Heart left ventricle (tissue), 16 donors: ENCODE measurements at places on chromosomes 7 and 10. TPM values are rescaled to one million over a fixed set of nuclear protein-coding genes. Genes with fewer than 3 reads are reported as not detected.

Gene WEE2
- not detected for total RNA-seq

- peak within 1 kb of the TSS; percentile 85 for H3K4me3 ChIP-seq
- DNase-seq, result peak; percentile 67
- H3K27me3 ChIP-seq, result no peaks in the 10 kb centered on the region
- H3K27ac ChIP-seq, result peak within 1 kb of the TSS; percentile 78
- peaks cover 6% of the 10 kb centered on the region for H3K4me1 ChIP-seq
Observed at GRCh38 chr7:139035586-139036353, at the start of gene ZC3HAV1L. TSS of gene ZC3HAV1L (minus strand) at chr7:139036042. CDS start at chr7:139036017, 25 bp downstream.

GRCh38 chr10:48480397-48481374 lies 124.2 kb downstream of the ARHGAP22 start:
- H3K27ac ChIP-seq, result no peak overlapping the region
- no peaks in the 10 kb centered on the region for H3K4me1 ChIP-seq
- no peaks in the 10 kb centered on the region for H3K36me3 ChIP-seq

DNA sequence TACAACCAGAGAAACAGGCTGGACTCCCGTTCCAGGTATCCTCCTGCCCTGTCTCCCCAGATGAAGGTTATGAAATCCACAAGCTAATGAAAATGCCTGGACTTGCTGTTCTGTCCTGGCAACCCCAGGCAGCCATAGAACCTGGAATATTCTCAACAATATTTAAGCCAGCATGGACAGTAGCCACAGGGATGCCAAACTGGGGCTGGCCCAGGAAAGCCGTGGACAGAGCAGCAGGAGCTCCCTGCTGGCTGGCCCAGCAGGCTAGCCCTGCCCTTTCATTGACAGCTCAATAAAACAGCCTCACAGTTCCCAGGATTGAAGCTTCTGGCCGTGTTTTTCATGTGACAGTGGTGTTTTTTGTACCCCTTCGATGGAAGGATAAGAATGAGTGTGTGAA lies 230.6 kb downstream of the BMPER start:
- H3K4me1 ChIP-seq, result no peaks in the 10 kb centered on the region
- H3K4me3 ChIP-seq, result no peak overlapping the region
- no peaks in the 10 kb centered on the region for H3K27me3 ChIP-seq

DNA sequence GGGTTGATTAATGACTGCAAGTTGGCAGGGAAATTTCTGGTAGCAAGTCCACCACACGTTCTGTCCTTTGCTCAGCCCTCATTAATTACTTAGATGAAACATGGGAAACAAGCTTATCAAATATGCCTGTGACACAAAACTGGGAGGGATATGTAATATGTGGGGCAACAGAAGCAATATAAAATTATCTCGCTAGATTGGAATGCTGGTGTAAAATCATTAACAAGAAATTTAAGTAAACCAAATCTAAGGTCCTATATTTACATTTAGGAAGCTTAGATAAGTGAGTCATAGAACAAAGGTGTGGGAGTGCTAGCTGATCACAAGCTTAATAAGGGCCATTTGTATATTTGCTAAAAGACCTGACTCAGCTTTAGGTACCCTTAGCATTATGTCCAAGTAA lies 23.5 kb downstream of the TRPV5 start:
- no peaks in the 10 kb centered on the region for H3K4me1 ChIP-seq
- H3K4me3 ChIP-seq, result no peak overlapping the region
- no peaks in the 10 kb centered on the region for H3K27me3 ChIP-seq
- no peaks in the 10 kb centered on the region for H3K36me3 ChIP-seq
- DNase-seq, result no peak

GRCh38 chr7:152588350-152588749 lies 87.6 kb downstream of the XRCC2 start:
- H3K36me3 ChIP-seq, result no peaks in the 10 kb centered on the region
- DNase-seq, result no peak
- H3K4me3 ChIP-seq, result no peak overlapping the region
- H3K4me1 ChIP-seq, result no peaks in the 10 kb centered on the region

Gene ADCY1
- 7.2 TPM for total RNA-seq

DNA sequence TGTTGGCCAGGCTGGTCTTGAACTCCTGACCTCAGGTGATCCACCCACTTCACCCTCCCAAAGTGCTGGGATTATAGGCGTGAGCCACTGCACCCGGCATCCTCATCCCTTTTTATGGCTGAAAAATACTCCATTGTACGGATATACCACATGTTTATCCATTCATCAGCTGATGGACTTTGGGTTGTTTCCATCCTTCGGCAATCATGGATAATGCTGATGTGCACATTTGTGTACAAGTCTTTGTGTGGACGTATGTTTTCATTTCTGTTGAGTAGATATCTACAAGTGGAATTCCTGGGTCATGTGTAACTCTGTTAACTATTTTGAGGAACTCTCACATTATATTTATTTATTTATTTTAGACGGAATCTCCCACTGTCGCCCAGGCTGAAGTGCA lies 5.7 kb upstream of the UCMA start:
- no peak for DNase-seq
- H3K4me3 ChIP-seq, result no peak overlapping the region
- no peaks in the 10 kb centered on the region for H3K36me3 ChIP-seq
- no peaks in the 10 kb centered on the region for H3K27me3 ChIP-seq
- H3K27ac ChIP-seq, result no peak overlapping the region

Gene AGR3
- not detected for total RNA-seq

Gene C10orf53
- total RNA-seq, result not detected

Gene SPDYE16
- 0.32 TPM for total RNA-seq

DNA sequence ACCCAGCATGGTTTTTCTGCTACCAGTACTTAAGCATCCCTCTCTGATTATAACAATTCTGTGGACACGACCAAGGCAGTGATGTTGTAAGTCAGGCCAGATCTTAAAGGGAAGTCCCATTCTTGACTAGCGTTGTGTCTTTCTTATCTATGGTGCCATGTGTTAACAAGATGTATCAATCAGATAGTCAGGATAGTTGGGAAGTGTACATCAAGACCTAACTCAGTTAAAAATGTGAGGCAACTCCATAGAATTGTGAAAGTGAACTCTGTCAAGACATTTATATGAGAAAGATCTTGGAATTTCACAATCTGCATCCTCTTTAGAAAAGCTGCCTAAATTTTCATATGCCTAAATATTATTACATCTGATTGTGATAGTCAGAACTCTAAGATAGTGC lies 341.7 kb upstream of the SEMA3D start:
- no peak overlapping the region for H3K4me3 ChIP-seq
- no peaks in the 10 kb centered on the region for H3K36me3 ChIP-seq
- DNase-seq, result no peak
- no peaks in the 10 kb centered on the region for H3K4me1 ChIP-seq

Gene TLX1
- total RNA-seq, result 0.94 TPM

DNA sequence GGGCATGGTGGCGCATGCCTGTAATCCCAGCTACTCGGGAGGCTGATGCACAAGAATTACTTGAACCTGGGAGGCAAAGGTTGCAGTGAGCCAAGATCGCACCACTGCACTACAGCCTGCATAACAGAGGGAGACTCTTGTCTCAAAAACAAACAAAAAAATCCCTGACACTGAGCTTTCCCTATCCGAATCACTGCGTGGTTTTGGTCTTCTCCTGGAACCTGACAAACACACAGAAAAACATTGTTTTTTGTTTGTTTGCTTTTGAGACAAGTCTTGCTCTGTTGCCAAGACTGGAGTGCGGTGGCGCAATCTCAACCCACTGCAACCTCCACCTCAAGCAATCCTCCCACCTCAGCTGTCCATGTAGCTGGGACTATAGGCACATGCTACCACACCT lies 50.4 kb upstream of the PTPRN2 start:
- H3K27ac ChIP-seq, result no peak overlapping the region
- no peak overlapping the region for H3K4me3 ChIP-seq
- no peak for DNase-seq
- no peaks in the 10 kb centered on the region for H3K27me3 ChIP-seq
- H3K4me1 ChIP-seq, result no peaks in the 10 kb centered on the region

- H3K27ac ChIP-seq, result no peak overlapping the region
- H3K27me3 ChIP-seq, result no peaks in the 10 kb centered on the region
- no peak overlapping the region for H3K4me3 ChIP-seq
- no peaks in the 10 kb centered on the region for H3K4me1 ChIP-seq
- H3K36me3 ChIP-seq, result no peaks in the 10 kb centered on the region
Observed at GRCh38 chr7:51518646-51519045, 202.0 kb upstream of the COBL start.

DNA sequence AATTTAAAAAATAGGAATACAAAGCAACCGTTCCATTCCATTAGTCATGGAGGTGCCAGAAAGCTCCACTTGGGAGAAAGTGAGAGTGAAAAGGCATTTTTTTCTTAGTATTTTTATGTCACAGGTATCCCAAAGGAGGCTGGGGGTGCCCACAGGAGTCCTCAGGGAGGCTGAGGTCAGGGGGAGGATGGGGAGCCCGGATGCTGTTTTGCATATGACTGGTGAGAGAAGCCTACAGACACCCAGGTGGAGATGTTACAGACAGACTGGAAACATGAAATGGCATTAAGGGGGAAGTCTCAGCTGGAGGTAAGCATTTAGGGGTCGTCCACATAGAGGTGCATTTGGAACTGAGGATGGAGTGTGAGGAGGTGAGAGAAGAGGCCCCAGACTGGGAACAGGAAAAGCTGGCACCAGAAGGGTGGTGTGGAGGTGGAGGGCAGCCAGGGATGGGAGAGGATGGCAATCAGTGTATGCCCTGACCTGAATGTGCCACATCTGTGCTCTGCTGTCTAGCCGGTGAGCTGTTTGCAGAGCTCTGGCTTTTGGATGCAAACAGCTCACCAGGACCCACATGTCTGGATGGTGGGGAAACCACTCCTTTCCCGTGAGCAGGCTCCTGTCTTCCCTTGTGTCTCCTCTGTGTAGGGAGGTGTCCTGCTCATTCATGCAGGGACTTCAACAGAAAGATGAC lies 101.1 kb downstream of the RAMP3 start:
- H3K36me3 ChIP-seq, result no peaks in the 10 kb centered on the region
- no peak overlapping the region for H3K4me3 ChIP-seq
- no peak overlapping the region for H3K27ac ChIP-seq
- DNase-seq, result no peak
- H3K4me1 ChIP-seq, result no peaks in the 10 kb centered on the region

- H3K27ac ChIP-seq, result no peak overlapping the region
- H3K27me3 ChIP-seq, result no peaks in the 10 kb centered on the region
- no peak overlapping the region for H3K4me3 ChIP-seq
- peaks cover 9% of the 10 kb centered on the region for H3K36me3 ChIP-seq
- no peak for DNase-seq
Observed at GRCh38 chr7:2134740-2135139, 98.0 kb downstream of the MAD1L1 start.

Gene SLC29A4
- 1.8 TPM for total RNA-seq

Gene ANKRD30A
- total RNA-seq, result not detected

- H3K4me1 ChIP-seq, result peaks cover 22% of the 10 kb centered on the region
- no peak overlapping the region for H3K4me3 ChIP-seq
- H3K27me3 ChIP-seq, result peaks cover 4% of the 10 kb centered on the region
- DNase-seq, result no peak
Observed at GRCh38 chr10:48462482-48463020, 142.3 kb downstream of the ARHGAP22 start.

Gene TAC1
- not detected for total RNA-seq

DNA sequence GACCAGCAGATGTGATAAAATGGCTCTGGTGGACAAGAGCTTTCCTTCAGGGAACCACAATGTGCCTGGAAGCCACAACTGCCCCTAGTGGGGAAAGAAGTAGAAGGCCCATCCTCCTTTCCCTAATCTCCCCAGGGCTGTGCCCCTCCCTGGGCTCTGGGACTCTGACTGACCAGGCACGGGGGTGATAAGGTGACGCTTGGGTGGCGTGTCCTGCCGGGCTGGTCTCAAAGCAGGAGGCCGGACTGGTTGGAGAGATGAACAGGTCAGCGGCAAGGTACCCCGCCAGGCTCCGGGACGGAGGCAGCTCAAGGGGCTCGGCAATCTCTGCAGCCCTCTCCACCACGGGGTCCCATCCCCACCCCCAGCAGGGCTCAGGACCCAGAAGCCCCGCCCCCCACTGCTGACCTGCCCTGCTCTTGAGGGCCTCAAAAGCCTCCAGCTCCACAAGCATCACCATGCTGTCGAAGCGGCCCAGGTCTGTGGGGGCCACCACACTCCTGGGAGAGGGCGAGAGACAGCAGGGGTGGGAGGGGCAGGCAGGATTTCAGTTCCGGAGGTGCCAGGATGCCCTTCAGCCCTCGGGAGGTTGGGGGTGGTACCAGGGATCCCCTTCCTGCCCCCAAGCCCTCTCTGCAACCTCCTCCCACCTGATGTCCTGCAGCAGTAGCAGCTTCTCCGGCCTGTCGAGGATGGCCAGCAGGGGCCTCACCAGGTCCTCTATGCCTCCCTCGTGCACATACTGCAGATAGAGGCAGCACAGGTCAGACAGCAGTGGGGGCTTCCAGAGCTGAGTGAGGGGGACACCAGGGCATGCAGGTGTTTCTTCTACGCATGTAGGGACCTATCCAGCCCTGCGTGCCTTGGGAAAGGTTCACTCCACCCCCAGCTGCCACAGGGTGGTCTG lies 12.2 kb downstream of the LZTS2 start:
- no peak overlapping the region for H3K4me3 ChIP-seq
- peak overlapping the region; percentile 65 for H3K27ac ChIP-seq
- no peak for DNase-seq
- H3K36me3 ChIP-seq, result no peaks in the 10 kb centered on the region

- no peak overlapping the region for H3K27ac ChIP-seq
- DNase-seq, result no peak
- peaks cover 10% of the 10 kb centered on the region for H3K4me1 ChIP-seq
- H3K27me3 ChIP-seq, result peaks cover 60% of the 10 kb centered on the region
Observed at GRCh38 chr7:139482662-139483466, 609 bp downstream of the KLRG2 start.

GRCh38 chr7:134919240-134919641 lies 67.1 kb upstream of the AGBL3 start:
- no peaks in the 10 kb centered on the region for H3K27me3 ChIP-seq
- H3K4me1 ChIP-seq, result peaks cover 34% of the 10 kb centered on the region
- H3K36me3 ChIP-seq, result peaks cover 20% of the 10 kb centered on the region
- no peak for DNase-seq

GRCh38 chr10:113133497-113134115 lies 183.6 kb downstream of the TCF7L2 start:
- no peak overlapping the region for H3K27ac ChIP-seq
- DNase-seq, result no peak
- H3K36me3 ChIP-seq, result no peaks in the 10 kb centered on the region
- H3K4me3 ChIP-seq, result no peak overlapping the region
- no peaks in the 10 kb centered on the region for H3K27me3 ChIP-seq

- no peaks in the 10 kb centered on the region for H3K36me3 ChIP-seq
- no peaks in the 10 kb centered on the region for H3K27me3 ChIP-seq
- H3K4me3 ChIP-seq, result no peak overlapping the region
- peak; percentile 51 for DNase-seq
- H3K27ac ChIP-seq, result peak overlapping the region; percentile 43
- H3K4me1 ChIP-seq, result no peaks in the 10 kb centered on the region
Observed at GRCh38 chr7:23334482-23335056, 35.4 kb downstream of the MALSU1 start.
